ENCODE measurements at places on chromosomes 2 and 18.

- peak; percentile 70 for DNase-seq
Observed at GRCh38 chr2:208222351-208222750, 32.5 kb downstream of the IDH1 start.

DNA sequence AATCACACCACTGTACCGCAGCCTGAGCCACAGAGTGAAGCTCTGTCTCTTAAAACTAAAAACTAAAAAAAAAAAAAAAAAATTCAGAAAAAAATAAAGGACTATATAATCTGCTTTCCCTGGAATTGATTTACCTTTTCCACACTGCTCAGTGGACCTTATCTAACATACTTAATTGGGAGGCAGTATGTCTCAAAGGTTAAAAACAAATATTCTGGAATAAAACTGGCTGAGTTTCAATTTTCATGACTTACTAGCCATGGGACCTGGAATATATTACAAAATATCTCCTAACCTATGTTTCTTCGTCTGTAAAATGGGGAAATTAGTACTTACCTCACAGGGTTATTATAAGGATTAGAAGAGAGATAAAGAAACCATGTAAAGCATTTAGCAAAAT lies 11.8 kb downstream of the NCKAP1 start:
- no peak for DNase-seq

- DNase-seq = peak; percentile 63
Observed at GRCh38 chr2:67616749-67617148, 219.6 kb downstream of the ETAA1 start.

DNA sequence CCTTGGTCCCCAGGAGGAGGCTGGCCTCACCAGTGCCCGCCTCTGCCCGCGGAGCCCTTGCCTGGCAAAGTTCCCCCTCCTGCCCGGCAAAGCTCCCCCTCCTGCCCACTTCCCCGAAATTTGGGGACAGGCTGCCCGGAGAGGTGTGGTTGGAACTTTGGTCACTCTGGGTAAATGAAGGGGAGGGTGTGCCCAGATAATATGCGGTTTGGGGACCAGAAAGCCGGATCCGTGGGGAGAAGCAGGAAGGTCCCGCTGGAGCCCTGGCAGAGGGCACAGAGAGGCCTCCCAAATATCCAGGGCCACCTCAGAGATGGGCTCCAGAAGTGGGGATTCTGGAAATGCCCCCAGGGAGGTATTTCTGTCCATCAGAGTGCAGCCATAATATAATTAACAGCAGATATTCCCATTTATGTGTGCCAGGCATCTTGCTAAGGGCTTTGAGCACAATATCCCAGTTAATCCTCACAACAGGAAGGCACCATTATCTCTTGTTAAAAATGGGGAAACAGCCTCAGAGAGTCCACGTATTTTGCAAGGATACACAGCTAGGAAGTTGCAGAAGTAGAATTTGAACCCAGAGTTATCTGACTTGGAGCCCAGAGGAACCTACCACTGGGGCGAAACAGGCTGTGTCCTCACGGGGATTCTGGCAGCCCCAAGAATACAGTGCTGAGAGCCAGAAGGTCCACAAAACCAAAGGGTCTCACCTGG lies 914 bp downstream of the STEAP3 start:
- no peak for DNase-seq

GRCh38 chr2:47528874-47529273 lies 125.9 kb downstream of the MSH2 start:
- DNase-seq = no peak

- DNase-seq = no peak
Observed at GRCh38 chr2:11456251-11456650, 9.7 kb downstream of the E2F6 start.

GRCh38 chr18:45635893-45636509 lies 20.7 kb downstream of the SLC14A2 start:
- no peak for DNase-seq

DNA sequence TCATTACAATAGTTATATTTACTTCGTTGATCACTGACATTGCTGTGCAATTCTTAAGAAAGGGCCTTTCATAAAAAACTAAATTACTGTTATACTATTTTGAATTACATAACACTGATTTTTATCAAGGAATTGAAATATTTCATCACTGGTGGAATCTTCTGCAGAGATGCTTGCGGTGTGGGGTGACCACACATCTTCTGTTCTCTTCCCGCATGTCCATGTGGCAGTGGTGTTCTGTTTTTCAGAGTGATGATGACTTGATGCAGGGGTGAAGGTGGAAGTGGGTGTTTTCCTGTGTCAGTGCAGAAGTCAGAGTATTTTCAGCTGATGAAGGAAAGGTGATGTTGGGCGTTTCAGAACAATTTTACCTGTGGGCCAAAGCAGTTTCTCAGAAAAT lies 7.0 kb downstream of the CNDP2 start:
- DNase-seq = no peak
